ENCODE measurements at places on chromosomes 4 and X.

DNA sequence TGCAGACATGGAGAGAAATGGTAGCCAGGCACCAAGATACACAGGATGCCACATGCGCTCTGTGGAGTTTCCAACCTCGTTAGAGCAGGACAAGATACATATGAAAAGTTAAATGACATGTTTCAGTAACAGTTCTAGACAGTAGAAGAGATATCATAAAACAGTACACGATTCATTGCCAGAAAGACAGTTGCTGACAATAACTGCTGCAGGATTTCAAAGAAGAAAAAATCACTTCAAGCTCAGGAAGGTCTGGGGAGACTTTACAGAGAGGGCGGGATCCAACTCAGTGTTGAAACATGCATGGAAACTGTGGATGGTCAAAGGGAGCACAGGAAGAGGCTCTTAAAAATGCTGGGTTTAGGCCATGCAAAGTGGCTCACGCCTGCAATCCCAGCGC lies 31.0 kb downstream of the DCTD start:
- DNase-seq: no peak

- DNase-seq: no peak
These were observed 5.1 kb downstream of the RNF128 start for GRCh38 chrX:106731590-106731989.

DNA sequence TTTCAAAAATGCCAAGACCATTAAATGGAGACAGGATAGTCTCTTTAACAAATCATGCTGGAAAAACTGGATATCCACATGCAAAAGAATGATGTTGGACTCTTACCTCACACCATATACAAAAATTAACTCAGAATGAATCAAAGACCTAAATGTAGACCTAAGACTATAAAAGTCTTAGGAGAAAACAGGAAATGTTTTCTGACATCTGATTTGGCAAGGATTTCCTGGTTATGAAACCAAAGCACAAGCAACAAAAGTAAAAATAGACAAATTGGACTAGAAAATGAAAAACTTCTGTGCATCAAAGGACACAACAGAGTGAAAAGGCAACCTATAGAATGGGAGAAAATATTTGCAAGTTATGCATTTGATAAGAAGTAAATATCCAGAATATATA lies 37.6 kb downstream of the ARFIP1 start:
- DNase-seq: no peak

DNA sequence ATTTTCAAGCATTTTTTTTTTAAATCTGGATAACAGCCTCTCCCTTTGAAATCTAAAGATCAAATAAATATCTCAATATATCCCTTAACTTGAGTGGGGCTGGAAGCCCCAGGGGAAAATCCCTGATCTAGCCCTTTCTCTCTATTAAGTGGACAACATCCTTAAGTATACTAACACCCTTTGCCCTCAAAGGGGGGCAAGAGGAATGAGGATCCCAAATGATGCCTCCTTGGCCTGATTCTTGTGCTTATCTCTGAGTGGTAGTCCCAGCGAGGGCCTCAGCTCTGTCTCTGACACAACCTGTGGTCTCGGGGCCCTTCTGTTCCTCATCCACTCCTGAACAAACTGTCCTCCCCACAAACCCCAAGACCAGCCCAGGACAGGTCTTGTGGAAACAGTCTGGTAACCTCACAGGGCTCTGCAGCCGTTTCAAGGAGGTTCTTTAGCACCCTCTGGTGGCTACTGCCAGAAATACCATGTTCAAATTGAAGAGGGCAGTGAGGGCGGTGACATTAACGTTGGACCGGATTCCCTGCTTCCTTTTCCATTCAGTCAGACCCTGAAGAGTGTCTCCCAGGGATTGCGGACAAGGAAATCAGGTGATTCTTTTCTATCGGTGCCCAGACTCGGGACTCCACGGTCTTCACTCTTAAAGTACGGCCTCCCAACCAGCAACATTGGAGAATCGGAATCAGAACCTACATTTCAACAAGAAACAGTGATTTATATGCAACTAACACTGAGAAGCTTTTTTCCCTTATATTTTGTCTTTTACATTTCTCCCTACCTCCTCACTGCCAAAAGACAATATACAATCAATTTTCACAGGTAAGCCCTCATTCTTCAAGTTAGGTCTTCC lies 13.0 kb downstream of the CXCL13 start:
- peak; percentile 53 for DNase-seq

DNA sequence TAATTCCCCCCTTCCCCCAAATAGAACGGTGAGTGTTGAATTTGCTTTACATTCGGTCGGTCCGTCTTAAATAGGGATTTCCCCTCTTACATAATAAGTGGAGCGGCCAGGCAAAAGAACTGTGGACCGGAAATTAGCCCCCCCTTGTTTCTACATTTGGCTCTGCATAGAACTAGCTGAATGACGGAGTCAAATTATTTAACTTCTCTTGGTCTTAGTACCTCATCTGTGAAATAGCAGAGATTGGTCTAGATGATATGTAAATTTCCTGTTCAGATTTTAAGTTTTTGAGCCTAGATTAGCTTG lies 1.3 kb downstream of the SPATA18 start:
- no peak for DNase-seq

DNA sequence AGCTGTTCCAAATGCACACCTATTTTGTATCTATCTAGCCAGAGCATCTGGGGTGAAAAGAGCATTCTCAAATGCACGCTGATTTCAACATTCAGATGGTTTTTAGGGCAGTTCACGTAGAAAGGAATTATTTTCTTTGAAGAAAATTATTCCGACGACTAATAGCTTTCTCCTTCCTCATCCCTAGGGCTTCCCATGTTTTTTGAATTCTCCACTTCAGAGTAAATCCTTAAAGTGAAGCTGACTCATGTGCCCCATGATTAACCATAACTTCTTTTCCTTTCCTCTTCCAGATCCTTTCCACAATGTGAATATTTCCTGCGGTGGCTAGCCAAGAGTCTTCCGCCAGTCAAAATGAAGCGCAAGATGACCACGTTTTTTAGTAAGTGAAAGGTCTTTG lies 86.7 kb upstream of the PDHA1 start:
- DNase-seq: no peak

Data from amygdala (tissue), 56 donors.